ENCODE measurements at places on chromosomes 11 and 22.

GRCh38 chr11:109731451-109731850, 309.5 kb downstream of the C11orf87 start:
- no peak for DNase-seq

GRCh38 chr22:38305471-38306448, 11.5 kb downstream of the CSNK1E start:
- no peak for DNase-seq

DNA sequence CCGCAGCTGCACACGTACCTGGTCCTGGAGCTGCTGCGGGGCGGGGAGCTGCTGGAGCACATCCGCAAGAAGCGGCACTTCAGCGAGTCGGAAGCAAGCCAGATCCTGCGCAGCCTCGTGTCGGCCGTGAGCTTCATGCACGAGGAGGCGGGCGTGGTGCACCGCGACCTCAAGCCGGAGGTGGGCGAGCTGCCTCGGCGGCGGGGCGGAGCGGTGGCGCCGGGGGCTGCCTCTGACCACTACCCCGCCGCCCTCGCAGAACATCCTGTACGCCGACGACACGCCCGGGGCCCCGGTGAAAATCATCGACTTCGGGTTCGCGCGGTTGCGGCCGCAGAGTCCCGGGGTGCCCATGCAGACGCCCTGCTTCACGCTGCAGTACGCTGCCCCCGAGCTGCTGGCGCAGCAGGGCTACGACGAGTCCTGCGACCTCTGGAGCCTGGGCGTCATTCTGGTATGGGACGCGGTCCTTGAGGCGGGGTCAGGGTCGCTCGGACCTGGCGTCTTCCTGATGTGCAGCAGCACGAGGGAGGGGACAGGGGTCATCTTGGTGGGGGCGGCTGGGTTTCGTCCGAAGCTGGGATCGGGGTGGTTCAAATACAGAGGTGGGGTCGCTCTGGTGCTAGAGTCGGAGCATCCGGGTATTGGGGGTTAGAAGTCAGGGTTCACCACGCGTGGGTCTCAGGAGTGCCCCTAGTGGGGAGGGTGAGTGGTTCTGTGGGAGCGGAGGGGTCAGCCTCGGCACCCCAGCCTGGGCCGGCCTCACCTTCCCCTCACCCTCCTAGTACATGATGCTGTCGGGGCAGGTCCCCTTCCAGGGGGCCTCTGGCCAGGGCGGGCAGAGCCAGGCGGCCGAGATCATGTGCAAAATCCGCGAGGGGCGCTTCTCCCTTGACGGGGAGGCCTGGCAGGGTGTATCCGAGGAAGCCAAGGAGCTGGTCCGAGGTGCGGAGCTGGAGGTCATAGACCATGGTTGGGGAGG, 10.8 kb downstream of the RPS6KA4 start:
- DNase-seq = no peak

GRCh38 chr22:37079158-37079557, 27.6 kb downstream of the KCTD17 start:
- DNase-seq = no peak

DNA sequence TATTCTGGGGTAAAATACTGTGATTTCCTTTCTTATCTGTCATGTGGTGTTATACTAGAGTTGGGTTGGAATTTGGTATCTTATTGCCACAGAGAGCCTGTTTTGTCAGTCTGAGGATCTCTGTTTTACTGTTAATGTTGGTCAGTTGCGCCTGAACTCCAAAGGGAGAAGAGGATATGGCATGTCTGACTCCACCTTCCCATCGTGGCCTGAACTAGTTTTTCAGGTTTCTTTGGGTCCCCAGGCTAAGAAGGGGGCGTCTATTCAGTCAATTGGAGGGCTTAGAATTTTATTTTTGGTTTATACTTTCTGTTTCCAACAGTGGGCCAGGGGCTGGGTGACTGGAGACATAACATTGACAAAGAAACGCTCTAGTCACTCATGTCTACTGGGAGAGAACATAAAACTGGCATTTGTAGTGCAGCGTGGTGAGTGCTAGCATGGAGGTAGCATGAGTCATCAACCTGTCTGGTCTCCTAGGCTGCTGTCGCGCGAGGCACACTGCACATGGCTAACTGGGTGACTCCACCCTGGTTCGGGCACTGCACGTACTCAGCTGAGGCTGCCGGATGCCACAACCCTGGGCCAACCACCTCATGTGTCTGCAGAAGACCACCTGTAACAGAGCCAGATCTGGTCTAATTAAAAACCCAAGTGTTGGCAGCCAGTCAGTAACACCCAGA, 120.1 kb upstream of the OR9Q1 start:
- DNase-seq = no peak

- DNase-seq = no peak
Measured at GRCh38 chr22:23574371-23574811, 5.7 kb downstream of the IGLL1 start.

GRCh38 chr11:57359896-57360690, 20.9 kb downstream of the PRG3 start:
- no peak for DNase-seq

GRCh38 chr11:20529757-20530156, 69.7 kb upstream of the SLC6A5 start:
- no peak for DNase-seq

- peak; percentile 67 for DNase-seq
Measured at GRCh38 chr11:110710628-110711381, 1.4 kb downstream of the ARHGAP20 start.

- DNase-seq = no peak
Measured at GRCh38 chr11:25730230-25730629, 601.7 kb upstream of the ANO3 start.

- DNase-seq = peak; percentile 11
Measured at GRCh38 chr11:2205214-2205720, 33.7 kb upstream of the TH start.

GRCh38 chr11:1219834-1220815, 2.7 kb upstream of the MUC5B start:
- peak; percentile 10 for DNase-seq

DNA sequence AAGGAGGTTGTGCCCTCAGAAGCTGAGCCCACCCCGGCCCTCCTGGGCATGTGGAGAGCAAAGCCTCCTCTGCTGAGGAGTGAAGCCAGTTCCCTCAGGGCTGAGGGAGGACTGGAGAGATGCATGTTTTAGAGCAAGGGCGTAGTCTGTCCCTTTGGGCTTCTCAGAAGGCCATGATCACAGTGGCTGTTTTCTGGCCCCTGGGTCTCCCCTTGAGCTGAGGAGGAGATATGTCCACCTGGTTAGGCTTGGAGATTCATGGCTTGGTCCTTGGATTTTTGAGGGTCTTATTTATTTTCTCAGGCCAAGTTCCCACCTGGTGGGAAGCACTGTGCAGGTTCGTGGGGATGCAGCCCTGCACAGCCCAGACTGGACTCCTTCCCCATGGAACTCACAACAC, 46.5 kb upstream of the THY1 start:
- peak; percentile 11 for DNase-seq

GRCh38 chr22:48799227-48799970, 1028.3 kb downstream of the BRD1 start:
- DNase-seq = no peak

GRCh38 chr11:20639688-20640087, 29.7 kb upstream of the NELL1 start:
- DNase-seq = no peak

DNA sequence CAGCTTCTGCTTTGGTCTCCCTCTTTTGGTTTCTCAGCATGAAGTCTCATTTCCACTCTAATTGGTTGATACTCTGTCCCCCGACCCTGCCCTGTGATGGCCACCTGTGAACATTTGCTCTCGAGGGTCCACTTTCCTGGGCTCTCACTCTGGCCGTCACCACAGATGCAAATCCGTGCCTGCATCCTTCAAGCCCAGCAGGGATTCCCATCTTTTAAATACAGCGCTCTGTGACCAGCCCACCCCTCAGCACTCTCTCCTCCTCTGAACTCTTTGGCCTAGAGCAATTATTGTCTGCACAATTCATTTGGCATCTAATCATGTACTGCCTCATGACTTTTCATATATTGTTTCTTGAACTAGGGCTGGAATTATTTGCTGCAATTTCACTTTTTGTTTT, 26.0 kb downstream of the PKNOX2 start:
- DNase-seq = no peak

- DNase-seq = no peak
Measured at GRCh38 chr22:31271026-31271425, 21.3 kb downstream of the PIK3IP1 start.

GRCh38 chr11:789943-790342, at the start of gene CEND1:
Gene CEND1, minus strand, starts transcription at chr11:790090. Its CDS starts 1,514 bp downstream, at chr11:788576.
- DNase-seq = no peak

- peak; percentile 71 for DNase-seq
Measured at GRCh38 chr11:83194281-83195142, 1.0 kb downstream of the ANKRD42 start.

DNA sequence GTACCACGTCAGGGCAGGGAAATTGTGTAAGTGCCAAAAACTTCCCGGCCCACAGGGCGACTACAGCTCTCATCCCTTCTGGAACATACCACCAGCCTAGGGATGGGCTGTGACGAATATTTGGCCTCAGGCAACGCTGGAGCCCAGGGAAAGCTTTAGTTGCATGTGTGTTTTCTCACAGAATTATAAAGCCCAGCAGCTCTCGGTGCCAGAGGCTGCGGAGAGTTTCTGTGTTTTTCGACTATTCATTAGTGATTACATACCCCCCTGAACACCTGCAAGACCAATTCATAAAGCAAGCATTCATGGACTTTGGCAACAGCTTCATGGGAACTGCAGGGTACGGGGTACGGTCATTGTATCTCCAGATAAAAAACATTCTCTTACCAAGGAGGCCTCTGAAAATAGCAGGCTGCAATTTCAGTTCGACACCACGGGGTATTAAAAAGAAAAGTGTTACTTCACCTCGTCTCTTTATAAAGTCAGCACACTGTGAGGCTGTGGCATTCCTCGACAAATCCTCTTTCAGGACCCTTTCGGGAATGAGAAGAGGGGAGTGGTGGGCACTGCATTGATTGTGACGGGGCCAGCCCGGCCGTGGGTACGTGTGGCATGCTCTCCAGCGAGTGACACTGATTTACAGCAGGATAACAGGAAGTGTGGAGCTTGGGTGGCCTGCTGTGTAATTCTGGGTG, 243.6 kb upstream of the SORL1-AS1 start:
- DNase-seq = peak; percentile 62

DNA sequence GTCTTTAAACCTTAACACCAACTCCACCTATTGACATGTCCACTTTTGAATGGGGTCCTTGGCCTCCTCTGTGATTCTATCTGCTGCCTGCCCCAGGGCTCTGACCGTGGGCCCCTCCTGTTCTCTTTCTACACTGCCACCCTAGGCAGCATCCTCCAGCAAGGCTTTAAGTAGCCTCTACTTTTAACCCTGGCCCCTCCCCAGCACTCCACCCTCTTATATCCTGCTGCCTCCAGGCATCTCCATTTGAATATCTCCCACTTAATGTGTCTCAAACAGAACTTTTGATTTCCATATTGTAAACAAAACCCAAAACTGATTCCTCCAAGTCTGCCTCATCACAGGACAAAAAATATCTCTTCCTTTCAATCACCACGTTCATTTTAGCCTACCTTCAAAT, 90.5 kb upstream of the ARHGAP32 start:
- DNase-seq = no peak

- no peak for DNase-seq
Measured at GRCh38 chr11:44885919-44886789, 64.5 kb downstream of the TP53I11 start.

- peak; percentile 31 for DNase-seq
Measured at GRCh38 chr11:111514216-111515031, at the start of gene HOATZ. Gene HOATZ, plus strand, starts transcription at chr11:111514778. Its CDS starts 7 bp downstream, at chr11:111514785.

DNA sequence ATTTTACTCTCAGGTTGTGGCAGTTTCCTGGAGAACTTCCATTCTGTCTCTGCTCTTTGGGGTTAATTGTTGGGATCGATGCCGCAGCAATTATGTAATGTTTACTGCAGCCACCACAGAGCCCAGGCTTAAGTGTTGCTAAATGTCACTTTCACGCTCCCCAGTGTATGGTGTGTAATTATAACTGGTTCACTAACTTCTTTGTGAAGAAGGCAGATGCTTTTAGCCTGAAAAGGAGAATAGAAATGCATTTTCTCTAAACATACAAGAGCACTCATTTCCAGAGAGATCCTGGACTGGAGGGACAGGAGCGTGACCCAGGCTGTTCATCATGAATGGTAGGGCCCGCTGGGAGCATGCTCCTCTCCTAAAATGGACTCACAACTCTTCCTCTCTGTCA, 132.2 kb upstream of the PLET1 start:
- no peak for DNase-seq

GRCh38 chr11:108494182-108494581, 4.0 kb downstream of the POGLUT3 start:
- no peak for DNase-seq

DNA sequence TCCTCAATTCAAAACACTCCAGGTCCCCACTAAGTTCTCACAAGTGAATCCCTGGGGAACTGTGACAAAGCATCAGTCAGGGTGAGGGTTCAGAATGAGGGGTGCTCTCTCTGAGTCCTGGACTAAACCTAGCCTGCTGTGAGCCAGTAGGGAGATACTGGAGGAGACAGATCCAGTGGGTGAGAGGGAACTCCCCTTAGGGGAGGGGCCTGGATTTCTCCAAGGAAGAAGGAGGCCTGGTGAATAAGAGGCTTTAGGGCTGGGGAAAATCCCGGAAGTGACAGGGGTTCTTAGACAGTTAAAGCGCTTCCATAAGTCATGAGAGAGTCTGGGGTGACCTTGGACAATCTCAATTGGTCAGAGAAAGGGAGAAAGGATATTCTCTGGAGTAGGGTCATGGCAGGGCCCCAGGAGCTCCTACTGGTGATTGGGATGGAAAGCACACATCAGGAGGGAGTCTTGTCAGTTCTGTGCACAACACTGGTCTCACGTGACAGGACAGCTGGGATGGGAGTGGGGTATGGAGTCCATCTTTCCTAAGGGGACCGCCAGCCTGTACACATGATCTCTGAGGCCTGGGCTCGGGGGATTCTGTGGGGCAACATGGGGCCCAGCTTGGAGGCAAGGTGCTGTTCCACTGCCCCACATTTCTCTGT, 1.5 kb downstream of the TBC1D10A start:
- DNase-seq = no peak

- no peak for DNase-seq
Measured at GRCh38 chr11:22957786-22958185, 97.5 kb upstream of the CCDC179 start.

GRCh38 chr11:72588421-72589410, 85.5 kb downstream of the PDE2A start:
- no peak for DNase-seq

DNA sequence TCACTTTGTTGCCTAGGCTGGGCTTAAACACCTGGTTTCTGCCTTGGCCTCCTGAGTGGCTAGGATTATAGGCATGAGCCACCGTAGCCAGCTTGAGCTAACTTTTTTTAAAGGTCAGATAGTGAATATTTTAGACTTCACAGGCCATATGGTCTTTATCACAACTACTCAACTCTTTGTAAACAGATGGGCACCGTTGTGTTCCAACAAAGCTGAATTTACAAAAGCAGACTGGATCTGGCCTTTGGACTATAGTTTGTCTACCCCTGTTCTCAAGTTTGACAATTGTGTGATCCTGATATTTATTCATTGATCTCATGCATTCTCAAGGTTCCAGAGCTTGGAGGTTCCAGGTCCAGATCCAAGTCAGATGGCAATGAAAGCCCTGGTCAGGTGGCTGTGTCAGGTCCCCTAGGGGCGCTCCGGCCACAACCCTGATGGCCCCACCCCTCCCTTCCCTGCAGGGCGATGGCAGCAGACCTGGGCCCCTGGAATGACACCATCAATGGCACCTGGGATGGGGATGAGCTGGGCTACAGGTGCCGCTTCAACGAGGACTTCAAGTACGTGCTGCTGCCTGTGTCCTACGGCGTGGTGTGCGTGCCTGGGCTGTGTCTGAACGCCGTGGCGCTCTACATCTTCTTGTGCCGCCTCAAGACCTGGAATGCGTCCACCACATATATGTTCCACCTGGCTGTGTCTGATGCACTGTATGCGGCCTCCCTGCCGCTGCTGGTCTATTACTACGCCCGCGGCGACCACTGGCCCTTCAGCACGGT, 15.8 kb downstream of the P2RY2 start:
- no peak for DNase-seq

All from femur (tissue), 1 donor.